ENCODE measurements at places on chromosomes 7 and 10.
A peak's percentile ranks its signal among the peaks of the same experiment; 100 is the strongest.

DNA sequence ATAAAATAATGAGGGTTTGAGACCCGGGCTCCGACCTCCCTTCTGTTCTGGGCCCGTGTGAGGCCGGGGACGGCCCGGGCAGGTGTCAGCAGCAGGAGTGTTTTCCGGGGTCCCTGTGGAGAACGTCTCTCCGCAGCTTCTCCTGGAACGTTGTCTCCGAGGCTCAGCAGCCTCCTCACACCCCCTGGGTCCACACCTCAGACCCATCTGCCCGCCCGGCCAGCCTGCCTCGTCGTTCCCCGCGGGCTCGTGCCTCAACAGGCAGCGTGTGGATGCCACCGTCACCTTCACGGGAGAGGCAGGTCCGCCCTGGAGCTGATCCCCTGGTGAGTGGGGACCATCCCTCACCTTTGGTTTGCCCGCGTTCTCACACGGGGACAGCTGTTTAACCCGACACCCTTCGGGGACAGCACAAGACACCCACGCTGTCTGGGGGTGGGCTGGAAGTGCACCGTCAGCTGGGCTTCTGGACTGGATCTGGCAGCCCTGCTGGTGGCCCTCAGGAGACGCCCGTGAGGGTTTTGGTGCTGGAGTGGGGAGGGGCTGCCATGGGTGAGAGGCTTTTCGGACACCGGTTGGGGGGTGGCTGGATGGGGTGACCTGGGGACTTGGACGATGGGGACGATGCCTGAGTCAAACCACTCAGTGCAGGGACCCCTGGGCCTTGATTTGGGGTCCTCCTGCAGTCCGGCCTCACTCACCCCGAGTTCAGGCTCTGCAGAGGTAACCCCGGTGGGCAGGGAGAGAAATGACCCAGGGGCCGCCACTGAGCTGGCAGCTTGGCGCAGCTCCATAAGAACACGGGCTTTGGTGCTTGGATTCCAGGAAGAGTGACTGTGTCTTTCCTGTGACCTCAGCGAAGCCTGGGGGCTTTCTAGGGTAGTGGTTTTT lies 131.7 kb downstream of the DNAJB6 start:
- DNase-seq: peak; percentile 34

- DNase-seq: no peak
Observed at GRCh38 chr10:83289373-83289772, 849.9 kb upstream of the GHITM start.

DNA sequence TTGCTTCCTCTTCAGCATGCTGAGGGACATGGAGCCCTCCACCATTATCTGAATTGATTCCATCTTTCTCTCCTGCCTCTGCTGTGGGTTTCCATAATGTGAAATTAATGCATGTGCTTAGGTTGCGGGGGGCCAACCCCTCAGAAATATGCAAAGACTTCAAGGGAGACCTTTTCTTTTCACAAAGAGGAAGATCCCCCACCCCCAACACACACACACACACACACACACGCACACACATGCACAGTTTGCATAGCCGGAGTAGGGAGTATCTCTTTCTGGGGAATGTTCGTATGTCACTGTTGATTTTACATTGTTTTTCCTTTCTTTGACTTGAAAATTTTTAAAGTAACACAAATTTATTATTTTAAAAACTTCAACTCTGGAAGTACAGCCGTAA lies 193.5 kb downstream of the MGMT start:
- peak; percentile 34 for DNase-seq

DNA sequence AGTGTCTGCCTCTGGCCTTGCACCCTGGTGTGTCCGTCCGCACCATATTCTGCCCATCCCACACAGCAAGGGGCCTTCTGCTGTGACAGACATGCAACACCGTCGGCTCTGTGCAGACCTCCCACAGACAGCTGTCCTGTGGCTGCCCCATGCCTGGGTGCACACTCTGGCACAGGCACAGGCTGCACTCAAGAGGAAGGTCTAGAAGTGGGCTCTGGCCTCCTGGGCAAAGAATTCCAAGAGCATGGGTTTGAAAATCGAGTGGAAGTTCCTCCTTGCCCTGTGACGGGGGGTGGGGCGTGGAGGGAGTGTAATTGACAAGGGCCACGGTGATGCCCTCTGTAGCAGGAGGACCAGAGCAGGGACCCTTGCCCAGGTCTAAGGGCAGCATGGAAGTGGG lies 4.3 kb upstream of the LOXL4 start:
- peak; percentile 46 for DNase-seq

DNA sequence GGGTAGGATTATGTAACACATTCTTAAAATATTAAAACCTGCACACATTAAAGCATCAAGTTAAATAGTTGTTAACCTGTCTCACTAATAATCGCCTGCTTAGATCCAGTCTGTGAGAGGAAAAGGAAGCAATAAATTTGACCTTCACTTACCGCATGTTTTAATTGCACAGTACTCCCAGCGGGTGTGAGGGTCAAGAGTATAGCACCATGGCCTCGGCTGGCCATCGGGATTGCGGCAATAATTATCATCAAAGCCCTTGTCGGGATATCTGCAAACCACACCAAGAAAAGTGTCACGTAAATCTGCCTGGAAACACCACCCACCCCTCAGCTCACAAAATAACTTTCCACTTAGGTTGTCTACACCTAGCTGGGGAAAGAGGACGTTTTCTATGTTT lies 26.6 kb downstream of the HGF start:
- no peak for DNase-seq

- DNase-seq: no peak
Observed at GRCh38 chr10:101558204-101558603, 29.9 kb downstream of the POLL start.

GRCh38 chr10:27792216-27792615 lies 46.6 kb upstream of the MKX start:
- DNase-seq: no peak

All from endodermal cell (in vitro differentiated cells).